NCI-H226 (cell line): ENCODE measurements at places on chromosomes 11 and 22.

GRCh38 chr11:57885298-57886050 is 123.9 kb downstream of the CTNND1 start:
- no peak for DNase-seq

DNA sequence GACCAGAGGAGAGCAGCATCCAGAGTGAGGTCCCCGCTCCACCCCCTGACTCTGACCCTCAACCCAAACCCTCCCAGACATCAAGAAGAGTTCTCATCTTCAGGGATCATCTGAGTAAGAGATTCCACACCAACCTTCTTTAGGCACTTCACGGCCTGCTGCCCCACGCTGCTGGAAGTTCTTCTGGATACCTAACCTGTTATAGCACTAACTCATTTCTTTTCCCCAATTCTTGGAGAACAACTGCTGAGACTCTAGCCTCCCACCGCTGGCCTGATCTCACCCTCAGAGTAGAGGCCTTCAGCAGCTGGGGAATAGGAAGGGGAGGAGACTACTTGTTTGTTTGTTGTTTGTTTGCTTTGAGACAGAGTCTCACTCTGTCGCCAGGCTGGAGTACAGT is 7.3 kb downstream of the TMPRSS13 start:
- no peak for DNase-seq

DNA sequence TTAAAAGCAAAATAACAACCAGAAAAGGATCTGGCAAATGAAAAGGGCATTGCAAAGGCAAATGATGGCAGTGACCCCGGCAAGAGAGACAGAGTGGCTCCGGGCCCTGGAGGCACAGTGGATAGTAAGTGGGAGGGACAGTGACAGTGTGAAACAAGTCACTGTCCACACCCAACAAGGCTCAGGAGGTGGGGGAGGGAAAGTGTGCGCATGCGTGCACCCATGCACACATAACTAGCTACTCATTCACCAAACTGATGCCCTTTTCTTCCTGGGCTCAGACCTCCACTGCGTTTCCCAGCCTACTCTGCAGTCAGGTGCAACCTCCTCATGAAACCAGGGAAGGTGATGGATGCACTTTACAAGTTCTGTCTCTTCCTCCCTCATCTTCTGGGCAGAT is 108.4 kb downstream of the SHANK2 start:
- no peak for DNase-seq

GRCh38 chr11:66918741-66919140 is 39.4 kb downstream of the PC start:
- DNase-seq: no peak

GRCh38 chr22:29069463-29069862 is 3.4 kb upstream of the KREMEN1 start:
- no peak for DNase-seq

DNA sequence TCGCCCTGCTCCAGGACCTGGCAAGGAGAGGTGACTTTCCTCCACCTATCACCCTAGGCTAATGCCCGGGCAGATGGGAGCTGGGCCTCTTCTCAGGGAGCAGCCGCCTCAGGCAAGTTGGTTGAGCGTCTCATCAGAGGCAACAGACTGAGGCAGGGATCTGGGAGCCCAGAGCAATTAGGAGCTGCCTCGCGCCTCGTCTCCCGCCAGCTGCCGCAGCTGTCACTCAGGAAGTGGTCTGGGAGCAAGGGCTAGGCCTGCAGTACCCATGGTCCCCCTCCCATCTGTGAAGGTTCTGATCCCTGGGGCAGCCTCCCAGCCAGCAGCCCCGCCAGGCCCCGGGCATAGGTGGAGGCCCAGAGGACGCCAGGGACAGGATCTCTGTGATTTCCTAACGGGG is 4.6 kb upstream of the CABP7 start:
- no peak for DNase-seq

GRCh38 chr11:73366265-73366610 is 10.0 kb upstream of the RELT start:
- DNase-seq: no peak

GRCh38 chr22:39880722-39881121 is 12.8 kb downstream of the ENTHD1 start:
- DNase-seq: no peak

DNA sequence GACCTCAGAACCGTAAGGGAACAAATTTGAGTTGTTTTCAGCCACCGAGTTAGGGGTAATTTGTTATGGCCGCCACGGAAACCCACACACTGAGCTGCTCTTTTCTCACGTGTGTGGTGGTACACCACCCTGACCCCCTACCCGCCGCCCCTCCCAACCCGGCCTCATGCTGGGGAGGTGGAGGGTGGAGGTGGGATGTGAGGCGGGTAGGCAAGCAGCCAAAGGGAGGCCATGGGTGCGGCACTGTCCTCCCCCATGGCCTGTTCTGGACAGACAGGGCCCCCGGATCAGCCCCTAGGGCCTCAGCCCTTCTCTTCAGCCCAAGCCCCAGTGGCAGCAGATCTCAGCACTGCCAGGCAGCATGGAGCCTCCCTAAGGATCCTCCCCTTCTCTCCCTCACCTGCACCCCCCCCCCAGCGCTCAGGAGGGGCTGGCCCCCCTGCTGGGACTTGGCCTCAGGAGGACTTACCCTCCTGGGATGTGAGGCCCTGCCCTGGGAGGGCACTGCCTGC is 7.9 kb downstream of the PRR5 start:
- no peak for DNase-seq

GRCh38 chr22:27594474-27595134 is 207.0 kb downstream of the MN1 start:
- DNase-seq: no peak

- no peak for DNase-seq
These were observed 1.9 kb upstream of the FTH1 start for GRCh38 chr11:61969391-61969758.

DNA sequence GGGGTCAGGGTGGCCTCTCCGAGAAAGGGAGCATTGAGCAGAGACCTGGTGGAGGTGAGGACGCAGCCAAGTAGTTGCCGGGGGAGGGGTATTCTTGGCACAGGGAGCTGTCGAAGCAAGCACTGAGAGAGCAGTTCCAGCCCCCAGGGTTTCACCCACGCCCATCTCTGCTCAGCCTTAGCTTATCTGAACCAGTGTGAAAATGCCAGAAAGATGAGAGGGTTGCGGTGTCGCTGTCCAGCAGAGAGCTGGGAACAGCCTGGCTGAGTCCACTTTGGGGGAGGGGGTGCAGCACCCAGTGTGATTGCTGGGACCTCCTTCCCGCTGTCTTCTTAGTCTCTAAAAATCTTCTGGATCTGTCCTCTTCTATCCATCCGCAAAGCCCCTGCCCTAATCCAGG is 123.3 kb upstream of the TBCEL start:
- DNase-seq: peak; percentile 39

DNA sequence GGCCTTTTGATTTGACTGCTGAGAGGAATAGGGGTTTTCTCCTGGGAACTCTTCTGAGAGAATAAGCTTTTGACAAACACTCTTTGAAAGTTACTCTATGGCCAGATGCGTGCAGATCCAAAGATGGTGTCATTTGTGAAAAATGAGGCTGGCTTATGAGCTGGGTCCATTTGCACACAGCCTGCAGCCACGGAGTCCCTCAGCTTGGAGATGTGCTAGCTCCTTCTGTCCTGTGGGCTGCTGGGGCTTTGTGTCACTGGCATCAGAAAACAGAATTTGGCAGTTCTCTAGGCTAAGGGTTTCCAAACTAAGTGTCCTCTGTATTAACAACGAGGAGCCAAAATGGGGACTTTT is 702.4 kb downstream of the NTM start:
- no peak for DNase-seq

- no peak for DNase-seq
These were observed 62.0 kb upstream of the NECTIN1 start for GRCh38 chr11:119791047-119791446.

DNA sequence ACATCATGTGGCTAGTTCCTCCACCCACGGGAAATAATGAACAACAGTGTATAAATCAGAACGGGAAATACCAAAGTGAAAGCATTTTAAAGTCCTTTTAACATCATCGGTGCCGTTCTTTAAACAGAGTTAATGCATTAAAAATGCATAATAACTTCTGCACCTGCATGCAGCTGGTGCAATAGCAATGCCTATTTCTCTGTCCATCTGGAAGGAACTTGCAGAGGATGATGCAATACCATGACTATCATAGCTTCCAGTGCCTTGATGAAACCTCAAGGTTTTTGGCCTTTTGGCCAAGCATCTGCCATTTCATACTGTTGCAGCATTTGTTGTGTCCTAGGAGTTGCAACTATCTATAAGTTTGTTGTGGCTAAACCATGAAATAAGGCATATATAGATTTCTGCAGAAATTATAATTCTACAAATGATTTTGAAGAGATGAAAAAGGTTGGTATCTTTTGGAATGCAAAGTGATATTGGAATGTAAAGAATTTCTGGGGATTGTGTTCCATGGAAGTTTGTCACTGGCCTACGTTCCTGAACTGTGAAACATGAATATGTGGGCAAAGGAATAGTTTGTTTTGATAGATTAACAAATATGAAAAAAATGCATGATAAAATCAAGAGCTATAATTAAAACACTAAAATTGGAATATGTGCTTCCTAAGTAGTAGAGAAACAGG is 9.8 kb upstream of the EIF3F start:
- peak; percentile 78 for DNase-seq

GRCh38 chr11:14582793-14583192 is 60.8 kb upstream of the PDE3B start:
- no peak for DNase-seq

DNA sequence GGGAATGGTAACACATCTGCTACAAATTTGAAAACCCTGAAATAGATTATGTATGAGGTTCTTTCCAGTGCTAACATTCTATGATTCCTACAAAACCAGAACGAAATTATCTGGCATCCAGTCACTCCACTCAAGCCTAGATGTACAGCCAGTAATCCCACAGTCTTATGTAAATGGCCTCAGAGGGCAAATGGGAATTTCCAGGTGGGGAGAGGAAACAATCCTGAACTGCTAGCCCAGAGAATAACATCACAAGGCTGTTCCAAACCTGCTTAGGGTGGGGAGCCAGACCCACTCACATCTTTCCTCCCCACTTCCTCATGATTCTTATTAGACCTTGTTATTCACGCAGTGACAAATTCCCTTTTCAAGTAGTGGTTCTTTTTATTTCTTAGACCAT is 3.5 kb downstream of the FIBIN start:
- no peak for DNase-seq

GRCh38 chr11:127042445-127042844 is 41.9 kb upstream of the KIRREL3 start:
- peak; percentile 43 for DNase-seq

DNA sequence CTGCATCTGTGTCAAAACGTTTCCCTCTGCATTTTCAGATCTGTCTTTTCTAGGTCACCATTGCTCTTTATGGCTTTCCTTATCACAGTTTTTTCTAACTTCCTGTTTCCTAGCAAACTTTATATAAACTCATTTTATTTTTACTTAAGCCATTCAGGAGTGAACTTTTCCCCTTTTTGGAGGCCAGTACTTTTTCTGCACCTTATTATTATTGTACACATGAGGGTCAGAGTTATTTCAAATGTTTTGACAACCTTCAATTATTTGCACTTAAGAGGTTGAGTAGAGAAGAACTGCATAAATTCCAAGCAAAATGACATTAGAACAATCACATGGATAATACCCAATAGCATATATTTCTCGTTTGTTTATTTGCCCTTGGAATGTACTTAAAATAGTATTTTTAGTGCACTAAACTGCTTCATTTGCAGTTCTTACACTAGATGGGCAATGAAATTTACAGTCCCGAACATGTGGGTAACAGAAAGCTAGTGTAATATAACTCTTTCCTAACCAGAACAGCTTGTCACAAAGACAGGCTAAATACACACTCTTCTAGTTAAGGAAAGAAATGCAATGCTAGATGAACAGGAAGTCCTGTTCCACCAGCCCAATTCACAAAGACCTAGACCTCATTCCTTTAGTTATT is 79.5 kb downstream of the UBASH3B start:
- no peak for DNase-seq

DNA sequence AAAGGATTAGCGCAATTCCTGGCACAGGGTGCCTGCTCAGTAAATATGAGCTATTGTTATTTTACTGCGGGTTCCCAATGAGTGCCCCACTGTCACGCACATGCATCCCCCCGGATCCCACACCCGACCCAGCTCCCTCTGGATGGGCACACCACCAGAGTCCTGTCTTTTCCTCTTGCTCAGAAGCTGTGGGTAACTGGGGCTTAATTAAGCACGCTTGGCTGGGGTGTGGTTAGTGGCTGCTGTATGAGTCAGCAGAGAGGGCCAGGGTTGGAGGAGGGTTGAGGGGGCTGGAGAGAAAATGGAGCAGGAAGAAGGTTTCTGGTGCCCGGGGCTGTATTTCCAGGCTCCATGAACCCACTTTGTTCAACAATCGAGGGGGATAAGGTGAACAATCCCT is 30.3 kb upstream of the NECTIN1 start:
- peak; percentile 34 for DNase-seq

DNA sequence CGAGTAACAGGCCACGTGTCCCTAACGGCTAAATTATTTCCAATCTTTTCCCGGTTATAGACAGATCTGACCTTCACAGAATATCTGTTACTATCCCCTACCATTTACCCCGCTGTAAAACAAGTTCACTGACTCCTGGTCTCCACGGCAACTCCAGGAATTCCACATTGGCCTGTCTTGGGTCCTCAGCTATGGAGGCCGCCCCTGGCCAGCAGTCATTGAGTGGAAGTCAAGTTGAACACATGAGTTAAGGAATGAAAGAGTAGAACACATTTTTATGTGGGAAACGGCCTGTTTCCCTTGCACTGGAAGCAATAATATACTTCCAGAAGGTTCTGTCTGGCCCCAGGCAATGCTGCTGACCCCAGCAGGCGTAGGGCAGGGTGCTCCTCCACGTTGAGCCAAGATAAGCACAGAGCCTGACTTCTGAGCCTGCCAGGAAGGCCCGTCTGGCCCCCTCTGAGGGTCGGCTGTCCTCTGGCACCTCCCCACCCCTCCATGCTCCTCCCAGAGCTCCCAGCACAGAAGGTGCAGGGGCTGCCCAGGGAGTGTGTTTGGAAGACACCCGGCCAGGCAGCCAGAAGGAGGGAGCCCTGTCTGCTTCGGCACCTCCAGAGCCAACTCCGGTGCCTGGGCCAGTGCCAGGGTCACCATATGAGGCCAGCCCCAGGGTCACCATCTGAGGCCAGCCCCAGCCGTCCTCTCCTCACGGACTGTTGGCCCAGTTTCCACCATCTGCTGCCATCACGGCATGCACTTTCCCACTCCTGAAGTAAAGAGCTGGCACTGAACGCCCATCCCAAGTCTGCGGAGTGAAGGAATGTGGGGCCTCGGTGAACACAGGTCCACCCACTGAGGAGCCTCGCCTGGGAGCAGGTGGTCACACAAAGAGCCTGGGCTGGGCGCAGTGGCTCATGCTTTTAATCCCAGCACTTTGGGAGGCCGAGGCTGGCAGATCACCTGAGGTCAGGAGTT is 813.2 kb downstream of the BRD1 start:
- DNase-seq: no peak

DNA sequence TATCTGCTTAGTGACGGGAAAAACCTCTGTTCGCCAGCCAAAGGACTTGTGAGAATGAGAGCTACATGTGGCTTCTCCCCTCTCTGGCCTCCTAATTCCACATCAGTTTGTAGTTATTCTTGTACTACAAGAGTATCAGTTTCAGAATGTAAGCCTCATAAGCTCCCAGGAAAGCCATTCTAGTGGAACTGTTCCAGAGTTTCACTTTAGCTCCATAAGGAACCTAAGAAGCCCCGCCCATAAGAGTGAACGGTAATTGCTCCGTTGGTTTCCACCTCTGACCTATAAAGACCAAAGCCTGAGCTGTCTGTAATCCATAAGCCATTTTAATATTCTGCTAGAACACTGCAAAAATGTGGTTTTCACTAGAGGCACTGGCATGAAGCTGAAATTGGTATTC is 53.0 kb downstream of the SIK3 start:
- DNase-seq: no peak
